Esophagus muscularis mucosa (tissue), 4 donors: ENCODE measurements at places on chromosomes 2 and 18. TPM values are rescaled to one million over a fixed set of nuclear protein-coding genes. Genes with fewer than 3 reads are reported as not detected.

DNA sequence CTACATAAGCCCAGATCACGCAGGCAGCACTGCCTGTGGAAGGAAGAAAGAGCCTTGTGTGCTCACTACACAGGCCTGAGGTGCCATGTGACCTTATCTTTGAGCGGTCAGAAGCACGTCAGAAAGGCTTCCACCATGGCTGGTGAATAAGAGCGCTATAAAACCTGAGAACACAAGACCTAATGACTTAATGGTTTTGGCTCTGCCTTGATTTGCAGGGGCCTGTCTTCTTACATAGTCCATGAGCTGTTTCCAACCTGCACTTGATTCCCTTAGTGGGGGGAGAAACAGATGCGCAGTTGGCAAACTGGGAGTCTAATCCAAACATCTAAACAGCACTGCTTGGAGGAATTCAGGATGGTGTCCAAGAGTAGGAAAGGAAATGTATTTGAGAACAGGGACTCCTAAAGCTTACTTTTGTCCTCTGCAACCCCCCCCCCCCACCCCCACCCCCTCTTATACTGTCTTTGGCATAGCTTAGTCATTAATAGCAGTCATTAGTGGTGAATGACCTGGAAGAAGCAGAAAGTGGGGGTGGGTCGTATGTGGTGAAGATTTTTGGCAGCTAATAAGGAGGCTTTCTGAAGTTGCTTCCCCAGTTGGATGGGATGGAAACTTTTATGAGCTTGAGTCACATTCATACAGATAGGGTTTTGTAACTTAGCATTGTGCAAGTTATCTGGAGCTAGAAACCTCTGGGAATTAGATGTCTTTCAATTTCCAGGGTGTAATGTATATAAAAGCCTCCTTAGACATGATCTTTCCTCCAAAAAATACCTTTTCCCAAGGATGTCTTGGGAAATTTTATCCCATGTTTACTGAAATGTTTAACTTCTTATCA, 454.1 kb downstream of the MEIS1 start:
- peak; percentile 91 for DNase-seq

- no peak for DNase-seq
These were observed 38.4 kb upstream of the MYO1B start for GRCh38 chr2:191206613-191207471.

DNA sequence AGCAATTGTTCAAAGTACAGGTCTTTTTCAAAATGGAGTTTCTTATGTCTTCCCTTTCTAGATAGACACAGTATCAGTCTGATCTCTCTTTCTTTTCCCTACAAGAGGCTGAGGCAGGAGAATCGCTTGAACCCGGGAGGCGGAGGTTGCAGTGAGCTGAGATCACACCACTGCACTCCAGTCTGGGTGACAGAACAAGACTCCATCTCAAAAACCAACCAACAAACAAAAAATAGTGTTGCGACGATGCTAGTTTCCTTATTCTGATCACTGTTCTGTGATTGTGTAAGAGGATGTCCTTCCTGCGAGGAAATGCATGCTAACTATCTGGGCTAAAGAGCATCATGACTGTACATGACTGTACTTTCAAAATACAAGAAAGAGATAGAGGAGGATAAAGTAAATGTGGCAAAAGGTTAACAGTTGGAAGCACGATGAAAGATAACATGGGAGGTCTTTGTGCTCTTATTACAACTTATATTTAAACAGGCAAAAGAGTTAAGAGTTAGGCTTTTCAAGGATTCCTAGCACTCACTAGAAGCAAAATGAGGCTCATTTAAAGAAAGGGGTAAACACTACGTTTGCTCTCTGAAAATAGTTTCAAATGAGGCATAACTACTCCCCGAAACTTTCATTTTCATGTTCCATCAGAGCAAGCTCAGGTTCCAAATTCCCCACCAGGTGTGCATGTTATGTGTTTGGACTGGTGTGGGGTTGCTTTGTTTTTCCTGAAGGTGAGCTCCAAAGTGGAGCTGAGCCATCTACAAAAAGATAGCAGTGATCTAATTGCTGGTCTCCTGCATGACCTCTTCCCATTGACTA, 23.8 kb downstream of the SOWAHC start:
- no peak for DNase-seq

GRCh38 chr2:59733970-59734369, 819.5 kb downstream of the BCL11A start:
- no peak for DNase-seq

GRCh38 chr18:36786686-36787085, 42.1 kb downstream of the TPGS2 start:
- no peak for DNase-seq

- no peak for DNase-seq
These were observed 180.8 kb downstream of the PPP1R1C start for GRCh38 chr2:182166406-182166805.

GRCh38 chr18:39346916-39347315, 1781.3 kb upstream of the CELF4 start:
- no peak for DNase-seq

GRCh38 chr2:233120459-233120858, 60.3 kb downstream of the INPP5D start:
- DNase-seq: no peak

- no peak for DNase-seq
These were observed 1.1 kb downstream of the TRAF3IP1 start for GRCh38 chr2:238321467-238321866.

DNA sequence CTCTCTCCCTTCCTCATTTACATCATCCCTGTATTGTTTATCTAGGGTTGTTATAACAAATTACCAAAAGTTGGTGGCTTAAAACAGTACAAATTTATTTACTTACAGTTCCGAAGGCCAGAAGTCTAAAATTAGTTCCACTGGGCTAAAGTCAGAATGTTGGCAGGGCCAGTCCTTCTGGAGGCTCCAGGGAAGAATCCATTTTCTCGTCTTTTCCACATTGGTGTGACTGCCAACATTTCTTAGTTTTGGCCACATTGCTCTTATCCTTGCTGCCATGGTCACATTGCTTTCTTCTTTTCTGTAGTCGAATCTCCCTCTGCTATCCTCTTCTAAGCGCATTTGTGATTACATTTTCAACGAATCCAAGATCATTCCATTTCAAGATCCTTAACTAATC, 34.7 kb downstream of the ICOS start:
- no peak for DNase-seq

DNA sequence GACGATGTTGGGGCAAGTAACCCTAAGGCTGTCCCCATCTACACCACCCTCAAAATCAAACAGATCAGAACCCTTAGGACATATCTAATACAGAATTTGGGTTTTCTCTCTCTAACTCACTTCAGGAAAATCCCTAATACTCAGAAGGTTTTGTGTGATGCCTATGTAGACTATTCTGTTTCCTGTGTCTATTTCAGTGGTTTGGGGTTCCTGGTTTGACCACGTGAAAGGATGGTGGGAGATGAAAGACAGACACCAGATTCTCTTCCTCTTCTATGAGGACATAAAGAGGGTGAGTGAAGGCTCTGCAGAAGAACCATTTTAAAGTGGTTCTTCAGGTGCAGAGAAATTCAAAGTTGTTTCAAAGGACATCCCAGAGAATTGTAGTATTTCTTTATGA, 16.3 kb downstream of the SULT1C2 start:
- DNase-seq: no peak

DNA sequence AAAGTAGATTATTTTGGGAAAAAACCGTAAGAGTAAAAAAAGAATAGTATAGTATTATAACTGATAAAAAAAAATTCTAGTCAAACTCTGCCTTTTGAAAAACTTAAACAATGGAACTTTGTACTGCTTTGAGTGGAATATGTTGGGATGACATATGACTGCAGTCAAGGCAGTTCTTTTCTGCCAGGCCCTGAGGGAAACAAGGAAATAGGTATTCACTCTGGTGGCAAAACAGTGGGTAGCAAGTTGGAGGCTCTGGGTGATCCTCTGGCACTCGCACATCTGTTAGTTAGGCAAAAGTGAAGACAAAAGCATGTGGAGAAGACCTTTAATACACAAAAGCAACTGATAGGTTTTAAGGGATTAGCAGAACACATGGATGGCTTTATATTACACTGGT, 102.2 kb downstream of the ARHGEF33 start:
- DNase-seq: no peak

- no peak for DNase-seq
These were observed 593.9 kb downstream of the NYAP2 start for GRCh38 chr2:225993430-225993829.

- no peak for DNase-seq
These were observed 283.4 kb downstream of the CLIP4 start for GRCh38 chr2:29398384-29399237.

GRCh38 chr2:69340101-69340775, 46.8 kb downstream of the GFPT1 start:
- no peak for DNase-seq

DNA sequence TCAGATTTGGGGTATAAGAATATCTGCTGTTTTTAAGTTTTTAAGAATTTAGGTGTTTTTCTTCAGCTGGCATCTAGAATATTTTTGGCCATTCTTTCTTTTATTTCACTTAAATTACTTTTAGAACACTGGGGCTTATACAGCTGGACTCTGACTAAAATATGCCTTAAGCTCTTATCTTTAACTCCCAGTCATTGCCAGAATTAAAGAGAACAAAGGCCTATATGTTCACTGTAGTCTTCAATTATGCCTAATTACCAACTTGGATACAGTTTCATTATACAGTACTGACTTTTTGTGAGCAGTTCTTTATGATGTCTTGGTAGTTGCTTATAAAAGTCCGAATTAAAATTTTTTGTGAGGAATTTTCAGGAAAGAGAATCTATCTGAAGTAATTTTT, 192.8 kb downstream of the ZNF407 start:
- no peak for DNase-seq

GRCh38 chr2:25483607-25484266, 142.0 kb upstream of the DNMT3A start:
- DNase-seq: no peak

- no peak for DNase-seq
These were observed 1.2 kb upstream of the RAB12 start for GRCh38 chr18:8607776-8608742.

- no peak for DNase-seq
These were observed 35.1 kb upstream of the MYCN start for GRCh38 chr2:15905267-15905645.

- no peak for DNase-seq
These were observed 244.2 kb downstream of the KLHL29 start for GRCh38 chr2:23628926-23629771.

CCDC141 gene
- 8.7 TPM for total RNA-seq

GEN1 gene
- total RNA-seq: 7.3 TPM

UGT1A8 gene
- not detected for total RNA-seq

C18orf54 gene
- total RNA-seq: 0.99 TPM

NPHP1 gene
- total RNA-seq: 6.3 TPM

GREB1 gene
- 3.7 TPM for total RNA-seq

AMER3 gene
- 0.06 TPM for total RNA-seq

GRHL1 gene
- 0.86 TPM for total RNA-seq

EVA1A gene
- 0.69 TPM for total RNA-seq

CDH19 gene
- 36.0 TPM for total RNA-seq
